ENCODE measurements at places on chromosomes 1 and 21.

GRCh38 chr1:69911301-69911801 lies 294.0 kb downstream of the LRRC40 start:
- DNase-seq: no peak

- DNase-seq: no peak
Observed at GRCh38 chr1:73273886-73274285, 924.1 kb downstream of the LRRIQ3 start.

DNA sequence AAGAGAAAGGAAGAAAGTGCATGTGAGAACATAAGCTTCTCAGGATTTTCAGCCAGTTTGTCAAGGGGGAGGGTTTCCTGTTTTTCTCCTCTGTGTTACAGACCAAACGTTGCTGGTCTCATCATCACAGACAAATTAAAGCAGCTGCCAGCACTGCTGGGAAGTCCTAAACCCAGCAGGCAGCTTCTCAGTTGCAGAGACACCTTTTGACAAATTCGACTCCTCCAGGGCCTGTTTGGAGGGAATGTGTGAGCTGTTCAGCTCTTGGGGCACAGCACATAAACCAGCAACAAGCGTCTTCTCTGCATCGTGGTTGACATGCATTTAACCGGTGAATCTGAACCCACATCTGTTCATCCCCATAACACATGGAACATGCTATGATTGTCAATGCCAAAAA lies 454.6 kb upstream of the RUNX1 start:
- DNase-seq: no peak

DNA sequence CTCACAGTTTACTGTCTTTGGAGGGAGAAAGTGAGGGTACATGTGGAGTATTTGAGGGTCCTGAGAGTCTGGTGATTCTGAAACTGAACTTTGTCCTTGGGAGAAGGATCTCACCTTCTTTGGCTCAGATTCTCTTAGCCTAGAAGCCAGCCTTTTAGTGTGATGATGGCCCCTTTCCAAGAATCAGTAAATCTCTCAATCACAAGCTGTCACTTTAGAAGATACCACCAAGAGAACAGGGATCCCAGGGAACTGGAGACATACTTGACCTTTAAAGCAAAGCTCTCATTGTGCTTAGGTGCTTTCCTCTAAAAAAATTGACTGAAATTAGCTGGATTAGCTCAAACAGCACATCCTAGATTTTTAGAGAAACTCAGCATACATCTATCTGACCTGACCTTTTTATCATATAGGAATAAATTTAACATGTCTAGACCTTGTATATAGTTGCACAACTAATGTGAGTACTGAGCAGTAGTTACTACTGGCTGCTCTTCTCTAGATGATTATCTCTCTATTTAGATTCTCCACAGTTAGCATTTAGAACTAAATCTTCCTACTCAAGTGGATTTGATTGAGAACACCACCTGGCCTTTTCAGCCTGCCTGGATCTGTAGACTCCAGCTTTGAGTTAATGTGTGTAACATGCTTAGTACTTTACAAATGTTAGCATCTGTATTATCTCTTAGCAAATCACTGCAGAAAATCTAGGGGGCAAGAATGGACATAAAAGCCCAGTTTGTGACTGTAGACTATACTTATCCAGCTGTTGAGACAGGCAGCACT lies 157.7 kb downstream of the MAST2 start:
- DNase-seq: no peak

DNA sequence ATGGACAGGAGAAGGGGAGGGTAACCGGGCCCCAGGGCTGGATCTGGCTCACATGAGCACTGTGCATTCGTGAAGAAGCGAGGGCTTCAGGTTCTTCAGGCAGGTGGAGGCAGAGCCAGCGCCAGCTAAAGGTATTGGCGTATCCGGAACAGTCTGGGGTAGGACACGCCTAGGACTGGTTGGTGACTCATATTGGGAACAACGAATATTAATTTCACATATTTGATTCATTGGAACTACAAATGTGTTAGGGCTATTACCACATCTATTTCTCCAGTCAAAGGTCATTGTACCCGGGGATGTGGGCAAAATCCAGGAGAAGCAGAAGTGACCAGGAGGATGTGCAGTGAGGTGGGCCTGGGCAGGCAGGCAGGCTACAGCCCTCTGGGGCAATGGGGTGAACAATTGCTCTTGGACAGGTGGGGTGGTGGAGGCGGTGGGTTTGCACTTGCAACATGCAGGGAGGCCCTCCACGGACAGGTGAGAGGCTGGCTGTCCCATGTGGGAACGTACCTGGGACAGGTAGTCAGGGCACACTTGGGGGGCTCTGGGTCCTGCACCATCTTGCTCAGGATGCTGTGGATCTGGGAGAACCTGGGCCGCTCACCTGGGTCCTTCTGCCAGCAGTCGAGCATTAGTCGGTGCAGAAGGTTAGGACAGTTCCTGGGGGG lies 26.7 kb downstream of the CDCA8 start:
- no peak for DNase-seq

- DNase-seq: no peak
Observed at GRCh38 chr1:104526158-104526795, 776.6 kb downstream of the AMY1C start.

DNA sequence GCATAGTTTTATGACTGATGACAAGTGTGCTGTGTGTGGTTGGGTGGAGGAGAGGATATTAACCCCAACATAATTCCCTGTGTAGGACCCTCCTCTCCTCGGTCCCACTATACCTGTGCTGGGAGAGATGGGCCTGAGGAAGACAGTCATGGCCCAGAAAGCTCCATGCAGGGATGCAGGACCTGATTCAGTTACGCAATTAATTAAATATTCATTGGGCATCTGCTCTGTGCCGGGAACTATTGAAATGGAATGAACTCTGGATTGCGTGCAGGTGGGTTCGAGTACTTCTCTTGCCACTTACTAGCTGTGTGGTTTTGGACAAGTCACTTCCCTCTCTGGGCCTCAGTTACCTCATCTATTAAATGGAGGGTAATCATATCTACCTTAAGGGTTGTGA lies 74.6 kb downstream of the CD247 start:
- no peak for DNase-seq

DNA sequence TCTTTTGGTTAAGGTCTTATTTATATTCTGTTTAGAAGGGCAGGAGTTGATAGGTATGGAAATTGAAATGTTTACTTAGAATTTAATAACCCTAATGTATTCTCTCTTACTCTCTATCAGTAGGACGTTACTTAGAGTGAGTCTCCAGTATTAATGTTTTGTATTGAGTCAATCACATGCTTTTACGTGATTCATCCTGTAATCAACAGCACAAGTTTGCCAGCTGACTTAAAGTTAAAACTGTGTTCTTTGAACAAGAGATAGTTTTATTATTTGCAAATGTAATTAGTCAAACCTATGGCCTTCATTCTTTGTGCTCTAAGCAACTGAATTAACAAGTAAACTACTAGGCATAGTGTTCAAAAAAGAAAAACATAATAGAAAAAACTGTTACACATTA lies 57.3 kb downstream of the PKN2 start:
- DNase-seq: no peak

DNA sequence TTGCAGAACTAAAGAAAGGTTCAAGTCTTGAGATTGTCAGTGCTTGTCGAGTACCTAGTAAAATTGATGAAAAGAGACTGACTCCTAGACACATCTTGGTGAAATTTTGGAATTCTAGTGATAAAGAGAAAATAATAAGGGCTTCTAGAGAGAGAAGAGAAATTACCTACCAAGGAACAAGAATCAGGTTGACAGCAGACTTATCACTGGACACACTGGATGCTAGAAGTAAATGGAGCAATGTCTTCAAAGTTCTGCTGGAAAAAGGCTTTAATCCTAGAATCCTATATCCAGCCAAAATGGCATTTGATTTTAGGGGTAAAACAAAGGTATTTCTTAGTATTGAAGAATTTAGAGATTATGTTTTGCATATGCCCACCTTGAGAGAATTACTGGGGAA lies 16.3 kb downstream of the L1TD1 start:
- DNase-seq: no peak

GRCh38 chr1:211527888-211528287 lies 35.9 kb upstream of the RD3 start:
- DNase-seq: no peak

DNA sequence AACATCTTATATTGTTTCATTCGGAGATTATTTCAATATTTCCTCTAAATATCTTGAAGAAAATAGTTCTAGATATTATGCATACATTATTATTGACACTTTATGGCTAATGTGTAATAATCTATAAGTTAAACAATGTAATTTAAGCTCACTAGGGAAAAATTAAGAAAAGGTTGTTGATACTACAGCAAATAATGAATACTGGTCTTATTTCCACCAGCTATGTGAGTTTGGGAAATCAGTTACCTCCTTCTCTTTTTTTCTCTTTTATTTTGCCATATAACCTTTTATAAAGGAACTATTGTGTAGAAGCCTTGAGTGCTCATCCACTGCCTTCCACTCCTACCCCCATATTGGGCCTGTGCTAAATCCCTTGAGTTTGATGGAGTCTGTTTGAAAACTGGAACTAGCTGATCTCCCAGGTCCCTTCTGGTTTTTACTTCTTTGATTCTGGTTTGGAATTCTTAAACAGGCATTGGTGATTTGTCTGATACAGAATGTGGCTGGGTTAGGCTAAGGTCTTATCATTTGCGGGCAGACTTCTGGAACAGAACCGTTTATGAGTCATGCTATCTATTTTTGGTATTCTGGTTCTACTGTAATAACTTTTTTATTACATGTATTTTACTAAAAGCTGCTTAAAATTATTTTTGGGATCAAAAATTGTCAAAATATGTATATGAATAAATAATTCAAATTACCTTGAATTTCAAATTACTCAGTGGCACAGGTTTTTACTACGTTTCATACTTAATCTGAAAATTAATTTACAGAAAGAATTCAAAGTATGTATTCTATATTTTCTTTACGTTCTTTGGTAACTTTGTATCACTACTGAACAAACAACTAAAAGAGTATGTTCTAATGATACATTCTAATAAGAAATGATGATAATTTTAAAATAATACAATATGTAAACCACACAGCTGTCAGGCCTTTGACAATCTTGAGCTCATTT lies 5.0 kb upstream of the CDC14A start:
- no peak for DNase-seq

DNA sequence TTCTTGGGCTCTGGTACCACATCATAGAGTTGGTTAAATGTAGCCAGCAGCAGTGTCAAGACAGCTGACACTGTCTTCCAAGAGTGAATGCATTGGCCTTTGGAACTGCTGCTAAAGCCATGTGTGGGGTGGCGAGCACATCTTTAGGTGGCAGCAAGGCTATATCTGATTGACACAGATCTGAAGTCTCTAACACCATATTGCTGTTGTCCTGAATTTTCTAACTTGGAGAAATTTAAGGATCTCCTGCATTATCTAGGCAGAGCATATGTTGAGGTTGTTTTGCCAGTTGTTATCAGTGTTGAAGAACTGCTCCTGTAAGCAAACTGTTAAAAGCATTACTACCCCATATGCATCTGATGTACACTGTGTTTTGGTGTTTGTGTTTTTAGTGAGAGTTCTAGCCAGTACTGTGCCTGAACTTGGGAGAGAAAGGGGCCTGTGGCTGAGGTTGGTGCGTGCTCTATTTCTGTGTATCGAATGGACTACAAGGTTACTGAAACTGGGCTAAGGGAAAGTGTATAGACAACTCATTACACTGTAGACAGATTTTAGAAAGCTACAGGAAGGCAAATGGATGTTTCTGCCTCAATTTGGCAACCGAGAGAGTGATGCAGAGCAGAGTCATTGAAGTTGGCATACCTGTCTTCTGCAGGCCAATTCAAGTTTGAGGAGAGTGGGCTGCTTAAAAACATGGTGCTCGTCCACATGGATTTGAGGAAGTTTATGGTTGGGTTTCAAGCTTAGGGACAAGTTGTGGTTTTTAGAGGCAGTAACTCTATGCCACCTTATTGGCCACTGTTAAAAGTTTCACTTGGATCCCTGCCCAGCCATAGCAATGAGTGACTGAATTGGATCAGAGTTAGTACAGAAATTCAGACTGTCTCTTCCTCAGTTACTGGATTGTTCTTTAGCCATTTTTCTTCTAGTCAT lies 16.9 kb downstream of the DYRK3 start:
- DNase-seq: no peak

DNA sequence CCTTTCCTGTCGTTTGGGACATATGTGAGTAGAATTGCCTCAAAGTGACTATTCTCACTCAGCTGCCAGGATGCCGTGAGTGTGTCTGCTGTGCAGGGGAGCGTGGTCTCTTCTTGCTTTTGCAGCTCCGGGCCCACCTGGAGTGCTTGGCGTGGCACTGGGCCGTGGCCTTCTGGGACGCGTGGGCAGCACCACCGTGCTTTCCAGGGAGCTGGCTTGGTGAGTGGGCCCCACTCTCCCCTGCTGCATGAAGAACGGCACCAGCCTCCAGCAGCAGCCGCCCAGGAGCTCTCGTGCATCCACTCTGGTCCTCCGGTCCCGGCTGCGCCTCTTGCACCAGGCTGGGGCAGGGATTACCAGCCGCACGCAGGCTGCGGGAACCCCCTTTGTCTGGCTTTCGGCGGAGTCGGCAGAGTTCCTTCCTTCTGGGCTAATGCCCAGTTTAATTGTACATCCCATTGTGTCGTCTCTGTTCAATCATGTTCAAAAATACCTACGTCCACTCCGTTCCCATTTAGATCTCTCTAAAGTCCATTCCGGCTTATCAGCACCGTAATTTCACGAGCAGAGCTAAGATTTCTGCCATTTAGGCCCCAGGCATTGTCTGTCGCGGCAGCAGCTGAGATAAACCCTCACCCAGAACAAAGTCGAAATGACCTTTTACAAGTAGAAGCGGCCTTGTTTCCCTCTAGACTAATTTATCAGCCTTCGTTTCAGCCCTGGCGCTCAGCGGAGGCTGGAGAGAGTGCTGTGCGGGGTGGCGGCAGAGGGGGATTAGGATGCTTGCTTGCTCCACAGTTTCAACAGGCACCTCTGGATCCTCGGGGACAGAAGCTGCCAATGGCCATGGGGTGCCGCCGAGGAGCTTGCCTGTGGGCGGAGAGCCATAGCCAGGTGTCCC lies 129.6 kb downstream of the PRDM16 start:
- no peak for DNase-seq

All from SHP77 (cell line).